Daoy (cell line): ENCODE measurements at places on chromosomes 11 and 22. TPM values are rescaled to one million over a fixed set of nuclear protein-coding genes. Genes with fewer than 3 reads are reported as not detected.

Gene OR2AG2
- 0.03 TPM in 1 of 2 replicates, not detected in the other for total RNA-seq

Gene CABP4
- 0.06 and 0.15 TPM in 2 replicates for total RNA-seq

Gene HYLS1
- 5.1 and 6.1 TPM in 2 replicates for total RNA-seq

Gene BIRC3
- total RNA-seq, result 21.3 and 24.7 TPM in 2 replicates

Gene ARHGEF17
- total RNA-seq, result 4.7 and 6.0 TPM in 2 replicates

Gene MYBPC3
- not detected in 2 replicates for total RNA-seq

Gene MRGPRX3
- total RNA-seq, result not detected in 2 replicates

Gene OR4C46
- not detected in 2 replicates for total RNA-seq

Gene PHETA2
- total RNA-seq, result 8.7 and 14.5 TPM in 2 replicates

Gene SART1
- total RNA-seq, result 67.4 and 84.6 TPM in 2 replicates

Gene SPA17
- 30.5 and 50.9 TPM in 2 replicates for total RNA-seq

Gene SCN2B
- not detected in 2 replicates for total RNA-seq

Gene AQP11
- total RNA-seq, result 0.06 and 0.23 TPM in 2 replicates

Gene OLFML1
- 0.42 TPM in 1 of 2 replicates, not detected in the other for total RNA-seq

GRCh38 chr11:108838792-108839105 is 173.9 kb downstream of the DDX10 start:
- no peak for DNase-seq

DNA sequence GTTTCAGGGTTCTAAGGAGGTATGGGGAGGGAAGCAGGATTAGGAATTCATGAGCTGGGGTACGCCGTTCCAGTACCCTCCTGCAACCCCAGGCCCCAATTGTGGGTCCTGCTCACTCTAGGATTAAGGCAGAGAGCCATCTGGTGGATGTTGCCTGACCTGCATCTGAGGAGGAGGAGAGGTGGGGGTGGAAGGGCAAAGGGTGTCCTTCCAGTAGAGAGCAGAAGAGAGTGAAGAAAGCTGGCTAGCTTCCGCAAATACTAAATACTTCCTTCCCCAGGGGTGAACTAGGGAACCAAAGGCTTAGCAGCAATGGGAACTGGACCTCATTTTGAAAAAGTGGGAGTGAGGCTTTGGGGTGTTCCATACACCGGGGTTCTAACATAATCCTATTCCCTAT is 10.6 kb downstream of the LRRC51 start:
- peak; percentile 55 for DNase-seq

DNA sequence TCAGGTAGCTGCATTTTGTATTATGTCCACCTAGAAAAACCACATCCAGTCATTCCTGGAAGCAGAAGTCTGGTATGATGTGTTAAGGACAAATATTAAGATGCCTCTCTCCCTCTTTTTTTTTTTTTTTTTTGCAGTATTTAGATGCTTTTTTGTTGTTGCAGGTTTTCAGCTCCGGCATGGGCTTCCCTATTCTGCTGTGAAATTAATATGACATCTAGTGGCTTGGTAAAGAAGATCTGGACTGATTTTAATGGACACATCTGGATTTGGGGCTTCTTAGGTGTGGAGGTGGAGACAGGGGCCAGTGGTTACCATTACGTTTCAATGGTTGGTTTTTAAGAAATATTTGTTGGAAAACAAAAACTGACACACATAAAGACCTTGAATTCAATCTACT is 47.5 kb upstream of the RASSF10 start:
- DNase-seq, result no peak

- no peak for DNase-seq
These were observed 51.7 kb downstream of the DSCAML1 start for GRCh38 chr11:117745346-117745745.

DNA sequence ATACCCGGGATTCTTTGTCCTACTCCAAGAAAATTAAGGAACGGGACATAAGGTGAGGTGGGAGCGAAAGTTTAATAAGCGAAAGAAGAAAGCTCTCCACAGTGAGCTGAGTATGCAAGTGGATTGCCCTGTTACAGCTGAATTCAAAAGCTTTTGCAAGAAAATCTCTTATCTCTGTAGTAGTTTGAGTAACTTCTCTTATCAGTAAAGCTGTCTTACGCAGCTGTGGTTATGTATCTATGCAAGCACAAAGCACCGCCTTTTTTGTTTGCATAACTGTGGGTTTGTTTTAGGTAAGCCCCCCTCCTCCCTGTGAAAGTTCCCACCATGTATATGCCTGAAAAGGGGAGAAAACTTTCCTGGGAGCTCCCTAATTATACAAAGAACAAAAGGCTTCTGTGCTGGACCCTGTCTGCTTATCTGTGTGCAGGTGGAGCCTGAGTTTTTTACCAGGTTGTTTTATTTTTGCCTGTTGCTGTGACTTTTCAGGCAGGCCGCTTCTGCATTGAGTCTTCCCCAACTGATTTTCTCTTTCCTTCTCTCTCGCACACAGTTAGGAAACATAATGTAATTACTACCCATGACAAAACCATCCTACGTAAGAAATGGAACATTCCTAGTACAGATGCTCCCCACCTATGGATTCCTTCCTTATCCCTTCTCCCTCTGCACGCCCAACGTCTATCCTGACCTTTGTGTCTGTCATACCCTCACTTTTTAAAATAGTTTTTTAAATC is 837 bp upstream of the PLAAT5 start:
- no peak for DNase-seq

DNA sequence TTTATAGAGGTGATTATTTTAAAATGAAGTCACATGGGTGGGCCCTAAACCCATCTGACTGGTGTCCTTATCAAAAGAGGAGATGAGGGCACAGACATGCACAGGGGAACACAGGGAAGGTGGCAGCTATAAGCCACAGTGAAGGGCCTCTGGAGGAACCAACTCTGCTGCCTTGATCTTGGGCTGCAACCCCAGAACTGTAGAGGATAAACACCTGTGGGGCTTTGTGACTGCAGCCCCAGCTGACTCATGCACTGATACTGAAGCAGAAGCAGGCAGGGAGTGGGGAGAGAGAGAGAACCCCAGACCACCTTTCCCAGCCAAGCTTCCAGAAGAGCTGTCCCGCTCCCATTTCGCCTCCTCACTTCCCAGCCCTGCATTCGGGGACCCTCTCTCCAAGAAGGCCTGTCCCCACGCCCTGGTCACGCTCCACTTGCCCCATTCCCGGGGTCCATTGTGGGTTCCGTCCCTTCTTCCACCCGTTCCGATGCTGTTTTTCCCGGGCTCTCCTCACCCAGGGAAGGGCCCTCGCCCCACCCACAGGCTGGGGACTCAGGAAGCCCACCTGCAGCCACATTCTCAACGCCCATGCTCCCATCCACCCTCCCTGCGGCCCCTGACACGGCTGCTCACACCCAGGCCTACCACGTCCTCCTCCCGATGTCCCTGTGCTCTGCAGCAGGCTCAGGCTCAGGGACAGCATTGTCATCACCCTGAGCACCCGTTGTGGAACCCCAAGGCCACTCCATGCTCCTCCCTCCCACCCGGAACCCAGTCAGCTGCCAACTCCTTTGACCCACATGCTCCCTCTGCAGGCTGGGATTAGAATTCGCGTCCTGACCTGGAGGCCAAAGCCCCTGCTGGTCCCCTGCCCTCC is 90.8 kb upstream of the SHANK2 start:
- peak; percentile 57 for DNase-seq

- DNase-seq, result peak; percentile 79
These were observed 20.9 kb upstream of the UPB1 start for GRCh38 chr22:24474221-24474620.

DNA sequence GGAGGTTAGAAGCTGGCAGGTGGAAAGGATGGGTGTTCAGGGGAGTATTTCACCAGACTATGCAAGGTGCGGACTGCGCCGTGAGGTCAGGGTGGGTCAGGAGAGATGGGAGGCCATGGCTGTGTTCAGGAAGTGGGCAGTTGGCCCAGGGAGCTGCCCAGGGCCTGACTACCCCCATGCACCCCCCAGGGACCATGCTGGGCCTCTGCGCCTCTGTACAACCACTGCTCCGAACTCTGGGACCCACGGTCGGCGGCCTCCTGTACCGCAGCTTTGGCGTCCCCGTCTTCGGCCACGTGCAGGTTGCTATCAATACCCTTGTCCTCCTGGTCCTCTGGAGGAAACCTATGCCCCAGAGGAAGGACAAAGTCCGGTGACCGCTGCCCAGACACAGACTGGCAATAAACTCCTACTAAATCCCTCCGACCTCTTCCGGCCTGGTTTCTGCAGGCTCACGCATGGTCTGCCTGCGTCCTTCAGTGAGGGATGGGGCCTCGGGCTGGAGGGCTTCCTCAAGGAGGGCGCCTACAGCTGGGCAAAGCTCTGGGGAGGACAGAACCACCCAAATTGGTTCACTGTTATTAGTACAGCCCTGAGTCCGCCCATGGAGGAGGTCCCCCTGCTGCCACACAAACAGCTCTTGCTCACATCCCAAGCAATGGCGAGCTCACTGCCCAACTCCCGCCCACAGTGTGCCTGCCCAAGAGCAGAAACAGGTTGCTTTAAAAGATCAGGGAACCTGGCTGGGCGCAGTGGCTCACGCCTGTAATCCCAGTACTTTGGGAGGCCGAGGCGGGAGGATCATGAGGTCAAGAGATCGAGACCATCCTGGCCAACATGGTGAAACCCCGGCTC is 4.2 kb downstream of the PHLDA2 start:
- no peak for DNase-seq

GRCh38 chr11:6674219-6674597 is 8.9 kb downstream of the MRPL17 start:
- DNase-seq, result no peak

- no peak for DNase-seq
These were observed 1.3 kb downstream of the RAB38 start for GRCh38 chr11:88173956-88174355.

DNA sequence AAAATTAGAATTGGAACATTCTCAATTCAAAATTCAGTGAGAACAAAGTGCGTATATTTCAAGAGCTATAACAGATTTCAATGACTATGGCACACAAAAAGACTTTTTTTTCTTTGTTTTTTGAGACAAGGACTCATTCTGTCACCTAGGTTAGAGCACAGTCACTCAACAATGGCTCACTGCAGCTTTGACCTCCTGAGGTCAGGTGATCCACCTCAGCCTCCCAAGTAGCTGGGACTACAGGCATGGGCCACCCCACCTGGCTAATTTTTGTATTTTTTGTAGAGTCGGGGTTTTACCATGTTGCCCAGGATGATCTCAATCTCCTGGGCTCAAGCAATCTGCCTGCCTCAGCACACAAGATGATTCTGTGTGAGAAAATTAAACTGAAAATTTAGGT is 51.5 kb downstream of the PIK3C2A start:
- DNase-seq, result no peak

- no peak for DNase-seq
These were observed 69.7 kb upstream of the PRDM11 start for GRCh38 chr11:45076761-45077160.

- DNase-seq, result no peak
These were observed 74.5 kb upstream of the PICALM start for GRCh38 chr11:86143087-86144030.

DNA sequence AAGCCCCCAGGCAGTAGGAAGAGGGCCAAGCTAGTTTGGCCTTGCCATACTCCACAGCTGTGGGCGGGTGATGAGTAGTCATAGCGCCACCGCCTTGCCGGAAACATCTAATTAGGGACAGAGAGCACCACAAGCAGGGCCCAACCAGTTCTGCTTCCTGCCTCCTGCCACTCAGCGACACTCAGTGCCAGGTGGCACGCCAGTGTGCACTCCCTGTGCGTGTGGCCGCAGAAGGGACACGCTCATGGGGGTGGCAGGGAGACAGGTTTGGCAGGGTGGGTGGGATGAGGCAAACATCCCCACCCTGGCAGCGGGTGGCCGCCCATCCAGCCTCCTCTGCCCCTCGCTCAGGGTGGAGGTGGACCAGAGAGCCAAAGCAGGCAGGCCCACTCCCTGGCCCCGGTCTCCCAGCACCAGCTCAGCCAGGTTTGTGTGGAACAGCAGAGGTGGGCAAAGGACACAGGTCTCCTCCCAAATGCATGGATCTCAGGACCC is 4.9 kb downstream of the OVOL1 start:
- DNase-seq, result peak; percentile 83

- DNase-seq, result no peak
These were observed 282.7 kb upstream of the CCDC179 start for GRCh38 chr11:23143022-23143421.

DNA sequence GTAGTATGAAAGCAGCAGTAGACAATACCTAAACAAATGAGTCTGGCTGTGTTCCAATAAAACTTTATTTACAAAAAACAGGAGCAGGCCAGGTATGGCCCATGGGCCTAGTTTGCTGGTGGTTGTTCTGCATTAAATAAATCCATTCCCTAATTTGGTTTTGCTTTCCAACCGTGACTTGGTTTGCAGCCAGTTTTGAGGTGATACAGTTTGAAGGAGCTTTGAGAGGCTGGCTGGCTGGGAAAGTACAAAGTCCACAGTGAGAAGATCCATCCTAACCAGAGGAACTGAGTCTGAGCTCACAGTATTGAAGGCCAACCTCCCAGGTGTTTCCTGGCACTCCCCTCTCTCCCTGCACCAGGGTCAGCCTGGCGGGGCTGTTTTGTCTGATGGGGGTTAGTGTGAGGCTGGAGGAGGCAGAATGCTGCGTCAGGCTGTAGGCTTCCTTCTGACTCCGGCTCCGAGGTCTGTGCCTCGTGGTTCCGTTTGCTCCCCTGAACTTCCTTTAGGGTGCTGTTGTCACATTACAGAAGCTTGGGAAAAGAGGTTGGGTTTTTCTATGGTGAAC is 129.5 kb downstream of the MICAL2 start:
- no peak for DNase-seq

GRCh38 chr11:15236559-15236958 is 121.8 kb downstream of the INSC start:
- DNase-seq, result no peak

DNA sequence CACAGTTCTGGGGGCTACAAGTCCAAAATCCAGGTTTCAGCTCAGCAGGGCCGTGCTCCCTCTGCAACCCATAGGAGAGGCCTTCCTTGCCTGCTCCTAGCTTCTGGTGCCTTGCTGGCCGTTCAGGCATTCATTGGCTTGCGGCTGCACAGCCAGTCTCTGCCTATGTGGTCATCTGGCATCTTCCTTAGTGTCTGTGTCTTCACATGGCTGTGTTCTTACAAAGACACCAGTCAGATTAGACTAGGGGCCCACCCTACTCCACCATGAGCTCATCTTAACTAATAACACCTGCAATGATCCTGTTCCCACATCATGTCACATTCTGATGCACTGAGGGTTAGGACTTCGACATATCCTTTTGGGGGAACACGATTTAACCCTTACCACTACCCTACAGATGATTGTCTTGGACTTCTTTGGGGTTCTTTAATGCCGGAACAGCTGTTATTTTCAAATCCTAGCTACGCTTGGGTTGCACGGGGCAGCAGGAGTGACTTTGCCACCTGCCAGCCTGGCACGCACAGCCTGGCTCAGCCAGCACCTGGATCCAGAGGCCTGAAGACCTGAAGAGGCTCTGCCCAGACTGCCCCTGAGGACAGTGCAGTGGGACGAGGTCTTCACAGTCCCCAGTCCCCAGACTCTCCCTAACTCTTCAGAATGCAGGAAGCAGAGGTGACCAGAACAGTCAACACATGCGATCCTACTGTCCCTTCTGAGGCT is 7.7 kb upstream of the NEAT1 start:
- DNase-seq, result no peak
